ENCODE measurements at places on chromosomes 6 and 20. TPM values are rescaled to one million over a fixed set of nuclear protein-coding genes. Genes with fewer than 3 reads are reported as not detected.

Gene RBM24
- total RNA-seq = 0.13 TPM

Gene LGSN
- not detected for total RNA-seq

Gene COL20A1
- not detected for total RNA-seq

Gene LBP
- total RNA-seq = not detected

Gene PTPN1
- 47.6 TPM for total RNA-seq

Gene LINC00237
- not detected for total RNA-seq

Gene ARMC12
- total RNA-seq = not detected

Gene DYNLT2
- total RNA-seq = 1.4 TPM

Gene HTR1E
- total RNA-seq = not detected

Gene SH3BGRL2
- total RNA-seq = 4.8 TPM

Gene MYB
- 0.40 TPM for total RNA-seq

Gene CST1
- not detected for total RNA-seq

Gene PHACTR1
- total RNA-seq = 7.8 TPM

Gene LIME1
- total RNA-seq = 5.8 TPM

Gene BTNL2
- not detected for total RNA-seq

Gene PLN
- not detected for total RNA-seq
